Smooth muscle cell of the umbilical artery (primary cell): ENCODE measurements at places on chromosomes 6 and 20. TPM values are rescaled to one million over a fixed set of nuclear protein-coding genes. Genes with fewer than 3 reads are reported as not detected.

KCNB1 gene
- total RNA-seq: not detected in 2 replicates

KIF6 gene
- 0.30 and 0.55 TPM in 2 replicates for total RNA-seq

ERVFRD-1 gene
- not detected in 2 replicates for total RNA-seq

THBD gene
- total RNA-seq: 1.2 and 7.2 TPM in 2 replicates

ANKRD66 gene
- not detected in 2 replicates for total RNA-seq

ZNF322 gene
- 14.9 and 19.9 TPM in 2 replicates for total RNA-seq

OPN5 gene
- total RNA-seq: not detected in 2 replicates
